ENCODE measurements at places on chromosomes 1 and 21.

DNA sequence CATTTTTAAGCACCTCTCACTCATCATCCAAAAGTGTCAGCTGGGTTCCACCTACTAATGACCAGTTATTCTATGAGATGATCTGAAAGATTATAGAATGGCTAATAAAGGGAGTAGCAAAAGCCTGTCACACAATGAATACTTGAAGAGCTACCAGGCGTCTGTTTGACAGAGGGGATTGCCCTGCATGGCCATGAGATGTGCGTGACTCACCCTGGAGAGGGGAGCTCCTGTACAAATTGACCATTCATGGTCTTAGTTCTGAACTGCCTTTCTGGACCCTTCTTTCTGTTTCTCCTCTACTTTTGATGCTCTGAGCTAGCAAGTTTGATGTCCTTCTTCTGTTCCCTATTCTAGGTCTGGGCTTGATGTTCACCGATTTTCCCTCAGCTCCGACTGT is 85.2 kb upstream of the ABCD3 start:
- no peak for DNase-seq

- no peak for DNase-seq
Measured at GRCh38 chr21:31299291-31300147, 44.5 kb downstream of the TIAM1 start.

DNA sequence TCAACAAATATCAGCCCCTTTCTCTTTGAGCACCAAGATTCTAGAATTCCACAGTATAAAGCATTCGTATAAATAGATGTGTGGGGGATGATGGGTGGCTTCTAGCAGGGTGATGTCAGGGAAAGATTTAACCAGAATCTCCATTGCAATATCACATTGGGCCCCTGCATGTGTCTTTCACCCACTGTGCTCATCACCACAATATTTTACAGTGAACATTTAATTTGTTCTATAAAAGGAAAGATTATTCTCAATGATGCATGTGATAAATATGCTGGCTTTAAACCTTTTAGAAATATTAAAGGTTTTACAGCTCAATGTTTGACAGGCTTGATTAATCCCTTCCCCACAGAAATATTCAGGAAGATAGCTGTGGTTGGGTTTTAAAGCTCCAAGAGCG is 457.8 kb upstream of the DAB1 start:
- no peak for DNase-seq

GRCh38 chr1:223729906-223730305 is 17.6 kb downstream of the CAPN2 start:
- no peak for DNase-seq

DNA sequence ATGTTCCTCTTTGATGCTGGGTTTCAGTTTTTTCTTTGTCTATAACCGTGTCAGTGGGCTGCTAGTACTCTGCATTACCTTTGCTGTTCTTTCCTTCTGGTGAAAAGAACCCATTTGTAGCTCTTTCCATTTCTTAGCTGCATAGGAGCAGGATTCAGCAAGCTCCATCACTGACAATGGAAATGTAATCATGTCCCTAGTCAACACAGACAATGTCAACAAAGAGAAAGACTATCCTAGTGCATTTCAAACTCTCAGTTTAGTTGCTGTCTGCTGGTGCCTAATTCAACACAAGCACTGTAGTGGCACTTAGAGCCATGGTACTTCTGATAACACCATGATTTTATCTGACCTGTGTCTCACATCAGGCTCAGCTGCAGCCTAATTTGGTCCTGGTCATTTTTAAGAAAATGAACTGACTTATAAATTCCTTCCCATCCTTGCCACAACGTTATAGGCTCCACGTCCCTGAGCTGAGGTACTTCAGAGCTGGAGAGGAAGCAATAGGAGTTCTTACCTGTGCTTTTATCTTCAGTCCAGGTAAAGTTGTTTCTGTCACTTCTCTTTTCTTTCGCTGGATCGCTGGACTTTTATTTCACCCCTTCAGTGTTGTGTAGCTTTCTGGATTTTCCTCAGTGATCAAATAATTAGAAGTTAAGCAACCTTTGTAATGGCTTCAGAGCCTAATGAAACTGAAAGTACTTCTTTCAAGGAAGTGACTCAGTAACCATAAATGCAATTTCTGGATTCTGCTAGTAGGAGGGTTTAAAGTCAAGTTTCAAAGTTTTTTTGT is at the start of gene GBP3:
TSS of gene GBP3 (minus strand) at position 700 of the 793 bp plus-strand sequence. CDS start 2,145 bp downstream, outside the sequence.
- DNase-seq: no peak

- no peak for DNase-seq
Measured at GRCh38 chr1:114719424-114719787, 2.8 kb upstream of the NRAS start.

- peak; percentile 92 for DNase-seq
Measured at GRCh38 chr1:41322835-41323234, 38.4 kb upstream of the FOXO6 start.

DNA sequence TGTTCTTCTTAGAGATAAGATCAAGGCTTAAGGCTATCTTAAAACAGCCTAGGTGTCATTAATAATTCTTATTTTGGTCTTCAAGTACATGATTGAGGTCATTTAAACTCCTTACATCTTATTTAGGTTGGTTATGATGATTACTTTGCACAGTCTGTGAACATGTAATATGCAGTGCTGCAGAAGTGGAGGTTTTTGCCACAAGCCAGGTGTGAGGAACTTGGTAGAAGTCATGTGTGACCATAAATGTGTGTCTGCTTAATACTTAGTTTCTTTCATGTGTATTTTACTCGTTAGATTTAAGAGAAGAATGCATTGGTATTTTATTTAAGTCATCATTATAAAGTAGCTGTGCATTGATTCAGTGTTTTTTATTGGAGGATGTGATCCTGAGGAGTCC is 10.1 kb downstream of the ATG4C start:
- no peak for DNase-seq

DNA sequence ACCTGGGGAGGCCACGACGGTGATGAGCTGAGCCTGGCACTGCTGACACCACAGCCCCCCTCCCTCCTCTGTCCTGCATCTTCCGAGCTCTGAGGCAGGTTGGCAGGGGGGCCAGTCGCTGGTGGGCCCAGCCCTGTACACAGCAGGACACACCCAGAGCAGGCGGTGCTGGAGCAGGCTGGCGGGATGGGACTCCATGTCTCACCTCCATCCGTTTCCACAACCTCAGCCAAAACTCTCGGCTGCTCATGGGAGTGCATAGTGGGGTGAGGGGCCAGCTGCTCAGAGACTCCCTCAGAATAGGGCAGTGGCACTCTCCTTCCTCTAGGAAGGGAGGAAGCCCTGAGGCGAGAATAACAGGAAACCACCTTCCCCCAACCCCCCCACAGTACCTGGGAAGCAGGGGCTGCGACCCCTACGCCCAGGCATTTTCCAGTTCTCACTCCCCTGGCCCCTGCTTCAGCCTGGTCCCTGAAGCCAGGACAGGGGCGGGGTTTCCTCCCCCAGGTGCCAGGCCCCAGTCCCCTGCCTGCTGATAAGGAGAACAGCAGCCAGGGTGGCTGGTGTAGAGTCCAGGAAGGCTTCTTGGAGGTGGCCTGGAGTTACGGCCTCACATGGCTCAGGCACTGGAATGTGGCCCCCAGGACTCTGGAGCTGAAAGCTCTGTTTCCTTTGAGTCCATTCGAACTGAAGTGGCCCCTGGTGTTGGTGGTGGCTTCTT is 3.2 kb upstream of the IBA57 start:
- no peak for DNase-seq

DNA sequence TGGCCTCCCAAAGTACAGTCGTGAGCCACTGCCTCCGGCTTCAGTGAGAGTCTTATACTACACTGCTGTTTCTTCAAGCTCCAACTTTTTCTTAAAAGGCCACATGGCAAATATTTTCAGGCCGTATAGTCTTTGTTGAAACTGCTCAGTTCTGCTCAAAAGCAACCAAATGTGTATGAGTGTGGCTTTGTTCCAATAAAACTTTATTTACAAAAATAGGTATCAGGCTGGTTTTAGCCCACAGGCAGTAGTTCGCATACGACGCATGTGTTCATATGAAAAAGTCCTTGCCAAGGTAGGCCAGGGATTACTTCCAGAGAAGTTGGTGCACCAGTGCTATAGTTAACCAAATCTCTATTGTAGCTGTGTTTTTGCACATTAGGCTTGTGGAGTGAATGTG is 6.2 kb downstream of the PLEKHM2 start:
- no peak for DNase-seq

All from iPS-NIHi11 (cell line).